Sigmoid colon (tissue), 7 donors: ENCODE measurements at places on chromosomes 4 and X. TPM values are rescaled to one million over a fixed set of nuclear protein-coding genes. Genes with fewer than 3 reads are reported as not detected.

- H3K36me3 ChIP-seq, result no peaks in the 10 kb centered on the region
- DNase-seq, result no peak
- no peak overlapping the region for H3K27ac ChIP-seq
- no peaks in the 10 kb centered on the region for H3K27me3 ChIP-seq
- H3K4me3 ChIP-seq, result no peak overlapping the region
Measured at GRCh38 chr4:105057370-105058105, 89.1 kb upstream of the TET2 start.

DNA sequence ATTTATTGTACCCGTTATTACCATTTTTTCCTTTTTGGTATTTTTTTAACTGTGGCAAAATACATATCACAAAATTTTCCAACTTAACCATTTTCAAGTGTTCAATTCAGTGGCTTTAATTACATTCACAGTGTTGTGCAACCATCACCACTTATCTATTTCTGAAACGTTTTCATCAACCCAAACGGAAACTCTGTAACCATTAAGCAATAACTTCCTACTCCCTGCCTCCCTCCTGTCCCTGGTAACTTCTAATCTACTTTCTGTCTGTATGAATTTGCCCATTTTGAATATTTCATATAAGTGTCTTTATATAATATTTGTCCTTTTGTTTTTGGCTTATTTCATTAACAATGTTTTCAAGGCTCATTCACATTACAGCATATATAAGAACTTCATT is 57.4 kb upstream of the MSN start:
- H3K27ac ChIP-seq, result no peak overlapping the region
- H3K36me3 ChIP-seq, result no peaks in the 10 kb centered on the region
- H3K4me1 ChIP-seq, result no peaks in the 10 kb centered on the region
- H3K27me3 ChIP-seq, result no peaks in the 10 kb centered on the region
- DNase-seq, result no peak
- H3K4me3 ChIP-seq, result no peak overlapping the region

The AMBN gene
- not detected for polyA plus RNA-seq

The VCX3B gene
- not detected for polyA plus RNA-seq

- no peak for DNase-seq
- no peaks in the 10 kb centered on the region for H3K27me3 ChIP-seq
- no peaks in the 10 kb centered on the region for H3K36me3 ChIP-seq
- H3K4me3 ChIP-seq, result no peak overlapping the region
Measured at GRCh38 chr4:11446155-11446811, 17.6 kb upstream of the HS3ST1 start.

DNA sequence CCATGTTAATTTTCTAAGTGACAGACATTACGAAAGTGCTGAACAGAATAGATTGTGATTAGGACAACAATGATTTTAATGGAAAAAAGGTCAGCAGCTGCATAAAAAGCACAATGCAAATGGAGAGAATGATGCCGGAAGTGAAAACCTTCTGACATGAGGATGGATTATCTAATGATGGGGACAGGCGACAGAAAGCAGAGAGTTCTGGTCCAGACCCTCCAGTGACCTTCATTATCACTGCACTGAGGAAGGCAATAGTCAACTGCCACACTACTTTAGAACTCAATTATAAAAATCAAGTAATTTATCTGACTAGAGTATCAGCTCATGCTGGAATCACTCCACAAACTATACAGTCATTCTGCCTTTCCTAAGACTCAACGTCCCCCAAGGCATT is 746.1 kb upstream of the EPHA5 start:
- H3K4me1 ChIP-seq, result no peaks in the 10 kb centered on the region
- no peaks in the 10 kb centered on the region for H3K27me3 ChIP-seq
- no peak for DNase-seq
- H3K27ac ChIP-seq, result no peak overlapping the region
- no peak overlapping the region for H3K4me3 ChIP-seq

- no peaks in the 10 kb centered on the region for H3K27me3 ChIP-seq
- H3K4me1 ChIP-seq, result peaks cover 10% of the 10 kb centered on the region
- peak; percentile 66 for DNase-seq
Measured at GRCh38 chr4:110196206-110196870, 2.1 kb downstream of the ELOVL6 start.

DNA sequence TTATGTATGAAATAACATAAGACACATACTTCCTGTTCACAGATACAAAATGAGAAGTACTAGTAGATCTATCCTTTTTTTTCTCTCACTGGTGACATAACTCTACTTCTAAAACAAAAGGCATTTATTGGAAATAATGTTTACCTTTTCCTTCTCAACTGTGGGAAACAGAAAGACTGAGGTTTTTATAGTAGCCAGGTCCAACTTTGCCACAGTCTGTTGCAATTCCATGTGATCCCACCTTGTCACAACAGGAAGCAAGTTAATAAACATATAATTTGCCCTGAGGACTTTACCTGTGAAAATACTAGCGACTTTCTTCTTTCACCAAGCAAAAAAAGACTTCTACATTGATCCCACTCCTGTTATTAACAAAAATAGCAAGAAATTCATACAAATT is 475.8 kb downstream of the PDGFC start:
- H3K27me3 ChIP-seq, result no peaks in the 10 kb centered on the region
- DNase-seq, result no peak
- H3K27ac ChIP-seq, result no peak overlapping the region
- H3K4me3 ChIP-seq, result no peak overlapping the region
- no peaks in the 10 kb centered on the region for H3K36me3 ChIP-seq

- no peaks in the 10 kb centered on the region for H3K36me3 ChIP-seq
- no peak overlapping the region for H3K27ac ChIP-seq
- H3K4me1 ChIP-seq, result no peaks in the 10 kb centered on the region
- DNase-seq, result no peak
Measured at GRCh38 chrX:14598330-14598729, 69.0 kb downstream of the GLRA2 start.

- peaks cover 17% of the 10 kb centered on the region for H3K4me1 ChIP-seq
- H3K27me3 ChIP-seq, result no peaks in the 10 kb centered on the region
- H3K27ac ChIP-seq, result no peak overlapping the region
- H3K4me3 ChIP-seq, result peak overlapping the region; percentile 47
- H3K36me3 ChIP-seq, result no peaks in the 10 kb centered on the region
Measured at GRCh38 chr4:15777697-15778288, 335 bp upstream of the CD38 start.

The IQCM gene
- 1.2 TPM for polyA plus RNA-seq

DNA sequence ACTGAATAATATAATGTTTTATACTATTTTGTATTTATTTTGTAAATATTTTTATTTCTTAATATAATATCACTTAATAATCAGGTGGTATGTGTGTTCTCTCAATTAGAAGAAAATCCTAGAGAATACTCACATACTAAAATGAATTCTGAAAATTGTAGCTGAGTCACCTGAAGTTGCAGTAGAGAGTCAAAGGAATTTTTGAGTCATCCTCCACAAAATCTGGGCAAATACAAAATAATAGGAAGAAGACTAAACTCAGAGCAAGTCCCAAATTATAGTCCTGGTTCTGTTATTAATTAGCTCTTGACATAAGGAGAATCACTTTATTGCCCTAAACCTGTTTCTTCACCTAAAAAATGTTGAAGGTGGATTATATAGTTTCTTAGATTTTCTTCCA is 57.8 kb downstream of the SPATA4 start:
- no peak for DNase-seq
- H3K27me3 ChIP-seq, result no peaks in the 10 kb centered on the region
- no peak overlapping the region for H3K4me3 ChIP-seq

The GLUD2 gene
- polyA plus RNA-seq, result 0.38 TPM

The CFAP47 gene
- not detected for polyA plus RNA-seq

The CLDN22 gene
- not detected for polyA plus RNA-seq

DNA sequence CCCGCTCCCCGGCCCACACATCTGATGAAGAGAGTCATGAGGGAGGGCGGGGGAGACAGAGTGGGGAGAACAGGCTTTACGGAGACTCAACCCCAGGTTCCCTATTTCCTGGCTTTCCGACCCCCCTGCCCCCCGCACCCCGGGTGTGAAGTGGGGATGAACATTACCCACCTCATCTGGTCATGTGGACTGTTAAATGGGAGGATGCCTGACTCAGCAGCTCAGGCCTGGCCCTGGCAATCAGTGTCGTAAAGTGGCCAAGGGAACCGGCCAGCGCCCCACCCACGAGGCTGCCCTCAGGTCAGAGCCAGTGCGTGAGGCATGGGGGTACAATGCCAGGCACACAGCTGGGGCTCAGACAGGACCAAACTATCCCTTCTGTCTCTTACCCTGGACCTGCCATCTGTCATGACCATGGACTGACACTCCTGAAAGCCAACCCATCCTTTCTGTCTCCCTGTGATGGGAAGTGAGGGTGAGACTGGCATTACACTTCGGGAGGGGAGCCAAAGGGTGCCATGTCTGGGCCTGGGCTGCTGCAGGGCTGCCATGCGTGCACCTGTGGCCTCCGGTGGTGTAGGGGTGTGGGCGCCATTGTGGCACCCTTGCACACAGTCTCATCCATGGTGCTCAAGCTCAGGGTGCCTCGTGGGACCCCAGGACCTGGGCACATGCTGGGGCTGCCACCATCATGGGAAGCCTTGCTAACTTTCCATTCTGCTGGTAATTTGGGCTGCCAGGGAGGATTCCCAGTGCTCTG is 106.1 kb upstream of the PSAPL1 start:
- DNase-seq, result no peak
- no peak overlapping the region for H3K27ac ChIP-seq
- H3K27me3 ChIP-seq, result no peaks in the 10 kb centered on the region
- no peak overlapping the region for H3K4me3 ChIP-seq
- no peaks in the 10 kb centered on the region for H3K36me3 ChIP-seq

- no peak for DNase-seq
- H3K4me3 ChIP-seq, result no peak overlapping the region
- H3K36me3 ChIP-seq, result no peaks in the 10 kb centered on the region
Measured at GRCh38 chr4:147596981-147597380, 20.2 kb upstream of the TMEM184C start.

The ZNF630 gene
- 2.3 TPM for polyA plus RNA-seq

DNA sequence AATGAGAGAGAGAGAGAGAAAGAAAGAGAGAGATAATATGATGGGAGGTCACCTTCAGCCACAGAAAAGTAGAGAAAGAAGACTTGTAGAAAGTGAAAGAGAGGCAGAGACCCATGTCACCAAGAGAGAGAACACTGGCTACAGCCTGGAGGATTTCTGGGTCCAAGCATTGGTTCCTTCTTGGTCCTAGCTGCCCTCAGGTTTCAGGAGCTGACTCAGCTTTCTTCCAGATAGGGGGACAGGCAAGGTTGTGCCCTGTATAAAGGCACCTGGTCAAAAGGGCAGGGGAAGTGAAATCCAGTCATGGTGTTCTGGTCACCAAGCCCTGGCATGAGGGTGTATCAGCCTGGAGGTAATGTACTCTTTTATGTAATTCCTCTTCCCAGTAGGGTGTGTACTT is 47.5 kb upstream of the XK start:
- no peak for DNase-seq
- H3K27ac ChIP-seq, result no peak overlapping the region
- no peaks in the 10 kb centered on the region for H3K27me3 ChIP-seq
- no peak overlapping the region for H3K4me3 ChIP-seq

DNA sequence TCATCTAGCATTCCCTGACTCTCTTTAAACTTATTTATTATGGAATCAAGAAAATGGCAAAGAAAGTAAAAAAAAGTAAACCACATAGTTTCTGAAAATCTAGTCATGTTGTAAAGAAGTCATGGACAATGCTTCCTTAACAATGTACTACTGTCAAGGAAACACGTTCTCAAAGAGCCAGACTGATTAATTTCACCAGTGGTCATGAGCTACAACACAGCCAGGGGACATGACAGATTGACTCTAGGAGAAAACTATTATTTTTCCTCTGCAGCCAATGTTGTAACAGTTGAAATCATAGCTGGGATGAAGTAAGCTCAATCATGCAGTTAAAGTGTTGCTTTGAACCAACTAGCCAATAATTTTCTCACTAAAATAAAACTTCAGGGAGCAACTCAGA is 109.2 kb downstream of the MAPK10 start:
- H3K4me3 ChIP-seq, result no peak overlapping the region
- no peaks in the 10 kb centered on the region for H3K27me3 ChIP-seq

DNA sequence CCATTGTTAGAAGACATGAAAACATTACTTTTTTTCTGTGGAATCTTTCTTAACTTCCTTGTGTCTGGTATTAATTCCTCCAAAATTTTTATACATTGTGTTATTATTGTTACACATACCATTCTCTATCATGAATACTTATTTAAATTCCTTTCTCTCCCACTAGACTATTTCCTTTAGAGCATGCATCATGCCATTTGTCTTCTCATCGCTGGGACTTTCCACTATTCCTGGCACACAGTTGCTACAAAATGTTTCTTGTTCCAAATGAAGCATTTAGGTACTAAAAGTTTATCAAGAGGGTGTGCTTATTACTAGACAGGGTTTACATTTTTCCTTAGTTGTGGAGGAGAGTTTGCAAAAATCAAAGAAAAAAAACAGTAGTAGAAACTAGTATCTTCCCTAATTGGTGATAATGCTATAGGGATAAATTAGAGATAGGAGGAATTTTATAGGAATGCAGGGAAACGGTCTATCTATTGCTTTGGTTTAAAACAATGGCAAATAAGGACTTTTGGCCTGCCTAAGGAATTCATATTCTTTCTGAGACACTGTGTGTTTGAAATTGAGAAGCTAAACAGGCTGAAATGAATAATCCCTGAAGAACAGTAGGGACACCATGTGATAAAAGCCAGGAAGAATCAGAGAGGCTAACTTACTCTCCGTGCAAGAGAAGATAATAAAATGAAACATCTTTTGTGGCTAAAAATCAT is 187.5 kb upstream of the TBC1D9 start:
- H3K27me3 ChIP-seq, result no peaks in the 10 kb centered on the region
- H3K36me3 ChIP-seq, result no peaks in the 10 kb centered on the region
- H3K27ac ChIP-seq, result peak overlapping the region; percentile 63
- peaks cover 68% of the 10 kb centered on the region for H3K4me1 ChIP-seq
- no peak for DNase-seq

DNA sequence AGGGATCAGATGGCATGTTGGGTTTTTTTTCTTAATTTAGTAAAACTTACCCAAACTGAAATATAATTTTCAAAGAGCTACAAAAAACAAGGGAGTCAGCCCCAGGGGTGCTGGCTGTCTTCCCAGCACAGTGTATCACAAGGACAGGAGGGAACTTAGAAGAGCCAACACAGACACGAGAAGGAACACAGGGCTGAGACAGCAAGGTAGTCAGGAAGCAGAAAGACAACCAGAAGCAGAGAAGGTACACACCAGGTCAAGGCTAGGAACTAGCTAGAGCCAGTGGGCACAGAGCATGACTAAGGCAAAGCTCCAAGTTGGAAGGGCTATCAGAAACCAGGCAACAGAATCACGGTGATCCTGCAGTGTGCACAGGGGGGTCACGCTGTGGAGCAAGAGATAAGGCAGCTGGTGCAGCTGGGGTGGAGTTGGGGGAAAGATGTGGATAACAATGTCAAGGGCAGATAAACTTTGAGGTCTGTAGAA is 168.7 kb downstream of the NR3C2 start:
- no peak overlapping the region for H3K4me3 ChIP-seq
- no peaks in the 10 kb centered on the region for H3K27me3 ChIP-seq
- H3K4me1 ChIP-seq, result no peaks in the 10 kb centered on the region
- H3K36me3 ChIP-seq, result no peaks in the 10 kb centered on the region
- no peak overlapping the region for H3K27ac ChIP-seq
